ENCODE measurements at places on chromosomes 11 and 22.

GRCh38 chr11:110086892-110087309, 6.3 kb upstream of the ZC3H12C start:
- DNase-seq, result no peak

GRCh38 chr22:31075961-31076360, 5.2 kb upstream of the SMTN start:
- no peak for DNase-seq

- DNase-seq, result no peak
Observed at GRCh38 chr22:30291058-30291892, 2.0 kb upstream of the CASTOR1 start.

GRCh38 chr22:48785792-48786678, 1041.6 kb downstream of the BRD1 start:
- DNase-seq, result no peak
